ENCODE measurements at places on chromosomes 6 and 20. TPM values are rescaled to one million over a fixed set of nuclear protein-coding genes. Genes with fewer than 3 reads are reported as not detected.

The BANF2 gene
- total RNA-seq, result not detected

The KIFC1 gene
- 48.7 TPM for total RNA-seq

The FAM184A gene
- 0.66 TPM for total RNA-seq

The GPSM3 gene
- total RNA-seq, result 11.6 TPM

The LY6G6D gene
- total RNA-seq, result not detected

The TSHZ2 gene
- total RNA-seq, result not detected

The SLA2 gene
- total RNA-seq, result not detected
